ENCODE measurements at places on chromosomes 6 and 20.

GRCh38 chr6:4078691-4079471 is at the start of gene FAM217A:
FAM217A (minus strand) TSS chr6:4079137; CDS start chr6:4077414, 1,723 bp downstream.
- DNase-seq = no peak

DNA sequence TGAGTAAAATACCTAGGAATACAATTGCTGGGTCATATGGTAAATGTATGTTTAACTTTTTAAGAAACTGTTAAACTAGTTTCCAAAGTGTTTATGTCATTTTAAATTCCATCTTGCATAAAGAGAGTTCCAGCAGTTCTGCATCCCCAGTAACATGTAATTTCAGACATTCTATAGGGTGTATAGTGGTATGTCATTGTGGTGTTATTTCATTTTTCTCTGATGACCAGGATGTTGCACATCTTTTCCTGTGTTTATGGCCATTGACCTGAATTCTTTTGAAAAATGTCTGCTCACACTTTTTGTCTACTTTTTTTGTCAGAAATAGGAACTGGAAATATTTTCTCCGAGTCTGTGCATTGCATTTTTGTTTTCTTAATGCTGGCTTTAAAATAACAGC is 128.9 kb downstream of the TMEM200A start:
- no peak for DNase-seq

GRCh38 chr20:25399037-25399430 is 8.4 kb upstream of the ABHD12 start:
- DNase-seq = peak; percentile 14

DNA sequence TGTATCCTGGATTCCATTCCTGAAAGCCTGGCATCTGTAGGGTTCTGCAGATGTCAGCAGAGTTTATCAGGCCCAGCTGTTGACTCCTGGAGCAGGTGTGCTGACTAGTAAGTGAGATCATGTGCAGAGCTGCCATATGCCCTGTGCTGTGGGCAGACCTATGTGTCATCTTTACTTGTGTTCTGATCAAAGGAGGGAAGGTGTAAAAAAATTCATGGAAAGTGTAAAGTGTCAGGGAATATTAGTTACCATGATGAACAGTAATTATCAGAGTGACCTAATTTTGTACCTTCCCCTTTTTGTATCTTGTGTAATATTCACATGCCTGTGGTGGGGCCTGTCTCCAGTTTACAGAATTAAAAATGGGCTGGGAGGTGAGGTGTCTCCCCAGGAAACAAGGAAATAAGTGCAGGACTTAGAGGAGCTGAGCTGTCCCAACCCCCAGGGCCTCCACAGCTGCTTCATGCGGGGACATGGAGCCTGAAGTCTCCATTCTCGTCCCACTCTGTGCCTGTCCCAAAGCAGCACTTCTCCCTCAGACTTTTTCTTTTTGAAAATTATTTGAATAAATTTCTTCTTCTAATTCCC is 148.2 kb upstream of the GGTLC1 start:
- DNase-seq = no peak

- peak; percentile 39 for DNase-seq
Measured at GRCh38 chr20:56454754-56455153, 13.7 kb upstream of the RTF2 start.

DNA sequence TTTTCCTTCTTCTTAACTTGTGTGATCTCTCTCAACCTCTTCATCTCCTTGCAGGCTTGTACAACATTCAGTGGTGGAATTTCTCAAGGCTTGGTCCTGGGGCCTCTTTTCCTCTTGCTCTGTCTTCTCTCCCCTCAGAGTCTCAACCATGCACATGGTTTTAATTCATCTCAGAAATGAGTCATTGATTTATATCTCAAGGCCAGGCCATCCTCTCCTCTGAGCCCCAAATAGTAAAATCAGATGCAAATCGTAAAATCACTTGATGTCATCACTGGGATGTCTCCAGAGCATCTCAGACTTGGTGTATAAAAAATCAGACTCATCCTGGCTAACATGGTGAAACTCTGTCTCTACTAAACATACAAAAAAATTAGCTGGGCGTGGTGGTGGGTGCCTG is 85.0 kb downstream of the FNDC1 start:
- DNase-seq = no peak

DNA sequence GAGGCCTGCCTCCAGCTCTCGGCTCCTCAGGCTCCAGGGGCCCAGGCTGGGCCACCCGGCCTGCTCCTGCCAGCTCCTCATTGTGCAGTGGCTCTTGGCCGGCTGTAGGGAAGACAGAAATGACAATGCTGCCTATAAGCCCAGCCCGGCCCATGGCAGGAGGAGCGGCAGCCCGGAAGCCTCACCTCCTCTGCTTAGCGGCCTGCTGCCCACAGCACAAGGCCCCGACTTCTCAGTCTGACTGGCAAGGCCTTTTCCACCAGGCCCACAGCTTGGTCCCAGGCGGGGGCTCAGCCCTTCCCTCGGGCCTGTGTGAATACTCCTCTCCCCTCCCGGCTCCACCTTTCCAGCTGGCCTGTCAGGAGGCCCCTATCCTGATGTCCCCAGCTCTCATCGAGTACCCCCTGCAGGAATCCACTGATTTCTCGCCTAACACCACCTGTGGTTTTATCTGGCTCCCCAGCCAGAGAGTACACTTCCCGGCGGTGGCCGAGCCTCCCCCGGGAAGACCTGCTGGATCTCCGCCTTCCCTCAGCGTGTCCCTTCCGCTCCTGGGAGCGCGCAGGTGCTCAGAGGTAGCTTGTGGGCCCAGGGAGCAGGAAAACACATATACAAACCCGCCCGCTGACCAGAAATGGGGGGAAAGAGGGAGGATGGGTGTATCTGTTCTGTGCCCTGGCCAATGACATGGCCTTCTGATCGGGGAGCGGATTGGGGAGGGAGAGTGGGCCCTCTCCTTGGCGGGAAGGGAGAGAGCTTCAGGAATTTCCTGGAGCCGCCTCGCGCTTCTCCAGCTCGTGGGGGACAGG is 963 bp downstream of the DDRGK1 start:
- DNase-seq = peak; percentile 21

DNA sequence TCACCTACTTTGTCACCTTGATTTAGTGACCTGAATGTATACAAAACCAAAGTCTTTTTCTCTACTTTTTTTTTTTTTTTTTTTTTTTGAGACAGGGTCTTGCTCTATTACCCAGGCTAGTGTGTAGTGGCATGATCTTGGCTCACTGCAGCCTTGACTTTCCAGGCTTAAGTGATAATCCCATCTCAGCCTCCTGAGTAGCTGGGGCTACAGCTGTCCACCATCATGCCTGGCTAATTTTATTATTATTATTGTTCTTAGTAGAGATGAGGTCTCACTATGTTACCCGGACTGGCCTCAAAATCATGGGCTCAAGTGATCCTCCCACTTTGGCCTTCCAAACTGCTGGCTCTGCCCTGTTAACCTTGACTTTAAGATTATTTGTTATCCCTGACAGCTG is 37.5 kb downstream of the CRISP2 start:
- no peak for DNase-seq

DNA sequence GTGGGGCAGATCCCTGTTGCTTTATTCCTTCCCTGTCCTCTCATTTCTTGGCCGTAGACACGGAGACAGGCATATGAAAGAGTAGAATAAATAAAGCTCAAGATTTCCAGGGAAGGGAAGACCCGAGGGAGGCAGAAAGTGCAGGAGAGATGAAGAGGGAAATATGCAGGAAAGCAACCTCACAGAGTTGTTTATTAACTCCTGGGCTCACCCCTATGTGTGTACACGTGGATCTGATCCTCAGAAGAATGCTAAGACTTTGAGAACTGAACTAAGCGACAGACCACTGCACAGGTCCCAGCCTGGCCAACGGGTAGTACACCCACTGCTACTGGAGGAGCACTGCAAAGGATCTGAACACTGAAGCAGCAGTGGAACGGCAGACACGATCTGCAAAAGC is 156.2 kb downstream of the KIF16B start:
- no peak for DNase-seq

DNA sequence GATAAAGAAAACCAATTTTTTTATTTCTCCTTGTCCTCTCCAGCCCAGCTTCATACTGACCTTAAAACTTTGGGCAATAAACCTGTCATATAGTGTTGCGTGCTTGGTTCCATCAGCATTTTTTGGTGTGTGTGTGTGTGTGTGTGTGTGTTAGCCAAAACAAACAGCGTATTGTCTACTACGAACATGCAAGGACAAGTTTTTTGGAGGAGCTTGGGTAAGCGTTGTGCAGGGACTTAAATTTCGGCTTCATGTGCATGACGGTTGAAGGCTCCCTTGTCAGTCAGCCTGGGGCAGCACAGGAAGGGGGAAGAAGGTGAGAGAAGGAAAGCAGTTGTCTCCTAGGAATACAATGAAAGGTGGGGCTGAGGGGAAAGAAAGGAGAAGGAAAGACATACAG is 62.0 kb upstream of the PAX1 start:
- no peak for DNase-seq

GRCh38 chr20:11234608-11235007 is 560.8 kb upstream of the JAG1 start:
- no peak for DNase-seq

- DNase-seq = no peak
Measured at GRCh38 chr6:162615016-162615705, 112.4 kb downstream of the PRKN start.

- DNase-seq = no peak
Measured at GRCh38 chr20:4602297-4602631, 119.4 kb upstream of the PRND start.

GRCh38 chr20:18678549-18679419 is 90.9 kb downstream of the DTD1 start:
- no peak for DNase-seq

GRCh38 chr6:106702451-106703110 is 73.2 kb downstream of the QRSL1 start:
- DNase-seq = no peak

DNA sequence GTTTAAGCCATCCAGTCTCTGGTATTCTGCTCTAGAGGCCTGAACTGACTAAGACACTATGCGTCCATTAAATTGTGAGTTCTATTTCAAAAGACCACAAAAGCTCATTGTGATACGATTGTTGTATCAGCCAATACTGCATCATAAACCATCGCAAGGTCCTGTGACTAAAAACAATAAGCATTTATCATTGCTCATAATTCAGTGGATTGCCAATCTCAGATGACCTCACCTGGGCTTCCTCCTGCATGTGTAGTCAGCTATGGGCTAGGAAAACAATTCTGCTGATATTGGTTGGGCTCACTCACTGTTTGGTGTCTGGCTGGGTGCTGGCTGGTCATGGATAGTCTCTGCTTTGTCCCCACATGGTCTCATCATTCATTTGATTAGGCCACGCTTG is 592.7 kb upstream of the BTBD3 start:
- DNase-seq = no peak

GRCh38 chr6:153034139-153034538 is 31.6 kb upstream of the MTRF1L start:
- DNase-seq = no peak

DNA sequence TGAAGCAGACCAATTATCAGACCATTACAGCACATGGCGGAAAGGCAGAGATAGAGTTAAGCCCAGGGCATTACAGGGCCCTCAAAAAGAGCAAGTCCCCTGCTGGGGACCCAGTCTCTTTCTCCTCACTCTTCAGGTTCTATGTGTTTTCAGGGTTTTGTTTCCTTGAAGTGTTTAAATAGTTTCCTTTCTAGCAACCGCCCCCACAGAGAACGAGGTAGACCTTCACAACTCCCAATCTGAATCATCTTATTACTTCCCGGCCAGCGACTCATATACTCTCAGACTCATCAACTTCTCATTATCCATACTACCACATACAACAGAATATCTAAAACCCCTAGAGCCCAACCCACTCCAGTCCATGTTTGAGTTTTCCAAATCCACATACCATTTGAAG is 526.6 kb upstream of the ARID1B start:
- DNase-seq = peak; percentile 16

DNA sequence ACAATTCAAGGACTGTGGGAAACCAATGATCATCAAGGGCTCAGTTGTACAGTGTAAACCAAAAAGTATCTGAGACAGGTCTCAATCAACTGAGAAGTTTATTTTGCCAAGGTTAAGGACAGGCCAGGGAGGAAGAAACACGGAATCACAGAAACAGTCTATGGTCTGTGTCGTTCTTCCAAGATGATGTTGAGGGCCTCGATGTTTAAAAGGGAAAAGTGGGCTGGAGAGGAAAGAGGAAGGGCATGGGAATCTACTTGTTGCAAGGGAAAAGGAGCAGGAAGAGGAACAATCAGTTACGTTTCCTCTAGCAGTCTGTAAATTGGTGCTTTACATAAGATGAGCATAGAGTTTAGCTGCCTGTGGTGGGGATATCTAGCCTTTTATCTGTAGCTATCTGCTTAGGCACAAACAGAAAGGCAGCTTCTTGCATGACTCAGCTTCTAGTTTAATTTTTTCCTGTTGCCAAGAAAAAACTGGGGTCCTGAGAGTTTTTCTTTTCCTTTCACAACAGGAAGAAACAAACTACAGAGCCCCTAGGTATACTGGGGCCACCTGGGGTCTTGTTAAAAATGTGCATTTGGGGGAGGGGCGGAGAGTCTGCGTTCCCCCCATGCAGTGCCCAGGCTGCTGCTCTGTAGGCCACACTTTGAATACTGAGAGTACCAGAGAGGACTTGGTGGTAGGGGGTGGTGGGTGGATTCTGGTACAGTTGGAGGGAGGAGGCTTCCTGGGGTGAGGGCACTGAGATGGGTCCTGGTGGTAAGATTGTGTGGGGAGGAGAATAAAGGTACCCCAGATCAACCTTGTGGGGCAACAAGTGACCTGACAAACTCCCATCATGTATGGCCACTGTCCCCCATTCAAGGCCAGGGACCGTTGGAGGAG is 35.3 kb upstream of the EZR start:
- no peak for DNase-seq

GRCh38 chr20:50453533-50454244 is 56.5 kb upstream of the PTPN1 start:
- no peak for DNase-seq

- no peak for DNase-seq
Measured at GRCh38 chr20:47347661-47348435, 8.7 kb downstream of the ZMYND8 start.

GRCh38 chr6:166976636-166977035 is 20.3 kb upstream of the RNASET2 start:
- DNase-seq = no peak

- no peak for DNase-seq
Measured at GRCh38 chr6:82040405-82041221, 206.9 kb downstream of the IBTK start.
